ENCODE measurements at places on chromosomes 3 and 15. TPM values are rescaled to one million over a fixed set of nuclear protein-coding genes. Genes with fewer than 3 reads are reported as not detected.

DNA sequence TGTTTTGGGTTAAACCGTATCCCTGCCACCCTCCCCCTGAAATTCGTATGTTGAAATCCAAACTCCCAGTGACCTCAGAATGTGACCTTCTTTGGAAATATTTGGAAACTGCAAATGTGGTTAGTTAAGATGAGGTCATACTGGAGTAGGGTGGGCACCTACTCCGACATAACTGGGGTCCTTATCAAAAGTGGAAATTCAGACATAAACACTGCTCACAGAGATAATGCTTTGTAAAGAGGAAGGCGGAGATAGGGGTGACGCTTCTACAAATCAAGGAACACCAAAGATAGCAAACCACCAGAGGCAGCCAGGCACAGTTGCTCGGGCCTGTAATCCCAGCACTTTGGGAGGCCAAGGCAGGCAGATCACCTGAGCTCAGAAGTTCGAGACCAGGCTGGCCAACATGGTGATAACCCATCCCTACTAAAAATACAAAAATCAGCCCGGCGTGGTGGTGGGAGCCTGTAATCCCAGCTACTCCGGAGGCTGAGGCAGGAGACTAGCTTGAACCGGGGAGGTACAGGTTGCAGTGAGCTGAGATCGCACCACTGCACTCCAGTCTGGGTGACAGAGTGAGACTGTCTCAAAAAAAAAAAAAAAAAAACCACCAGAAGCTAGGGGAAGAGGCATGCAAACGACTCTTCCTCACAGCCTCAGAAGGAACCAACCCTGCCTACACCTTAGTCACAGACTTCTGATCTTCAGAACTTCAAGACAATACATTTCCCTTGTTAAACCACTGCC, 51.1 kb upstream of the CHD2 start:
- no peak for DNase-seq

GRCh38 chr3:128875556-128876120, 3.8 kb upstream of the ACAD9 start:
- peak; percentile 26 for DNase-seq

DNA sequence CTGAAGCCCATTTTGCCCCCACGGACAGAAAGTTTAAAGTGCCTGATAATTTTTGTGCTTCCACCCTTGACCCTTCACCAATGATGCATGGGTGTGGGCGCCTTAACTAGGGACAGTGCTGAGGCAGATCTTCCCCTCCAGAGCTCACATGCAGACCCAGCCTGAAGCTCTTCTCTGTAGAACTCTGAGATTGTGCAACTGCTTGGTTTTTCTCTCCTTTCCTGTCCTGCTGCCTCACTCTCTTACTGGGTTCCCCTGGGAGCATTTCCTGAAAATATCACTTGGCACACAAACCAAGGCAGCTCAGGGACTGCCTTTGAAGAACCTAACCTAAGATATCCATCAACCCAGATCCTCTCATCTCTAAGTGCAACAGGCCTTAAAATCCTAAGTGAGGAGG, 220.3 kb upstream of the STT3B start:
- no peak for DNase-seq

GRCh38 chr15:78982736-78983135, 37.9 kb upstream of the CTSH start:
- DNase-seq = no peak

- DNase-seq = peak; percentile 77
Observed at GRCh38 chr15:41989573-41990242, 17.4 kb upstream of the EHD4 start.

DNA sequence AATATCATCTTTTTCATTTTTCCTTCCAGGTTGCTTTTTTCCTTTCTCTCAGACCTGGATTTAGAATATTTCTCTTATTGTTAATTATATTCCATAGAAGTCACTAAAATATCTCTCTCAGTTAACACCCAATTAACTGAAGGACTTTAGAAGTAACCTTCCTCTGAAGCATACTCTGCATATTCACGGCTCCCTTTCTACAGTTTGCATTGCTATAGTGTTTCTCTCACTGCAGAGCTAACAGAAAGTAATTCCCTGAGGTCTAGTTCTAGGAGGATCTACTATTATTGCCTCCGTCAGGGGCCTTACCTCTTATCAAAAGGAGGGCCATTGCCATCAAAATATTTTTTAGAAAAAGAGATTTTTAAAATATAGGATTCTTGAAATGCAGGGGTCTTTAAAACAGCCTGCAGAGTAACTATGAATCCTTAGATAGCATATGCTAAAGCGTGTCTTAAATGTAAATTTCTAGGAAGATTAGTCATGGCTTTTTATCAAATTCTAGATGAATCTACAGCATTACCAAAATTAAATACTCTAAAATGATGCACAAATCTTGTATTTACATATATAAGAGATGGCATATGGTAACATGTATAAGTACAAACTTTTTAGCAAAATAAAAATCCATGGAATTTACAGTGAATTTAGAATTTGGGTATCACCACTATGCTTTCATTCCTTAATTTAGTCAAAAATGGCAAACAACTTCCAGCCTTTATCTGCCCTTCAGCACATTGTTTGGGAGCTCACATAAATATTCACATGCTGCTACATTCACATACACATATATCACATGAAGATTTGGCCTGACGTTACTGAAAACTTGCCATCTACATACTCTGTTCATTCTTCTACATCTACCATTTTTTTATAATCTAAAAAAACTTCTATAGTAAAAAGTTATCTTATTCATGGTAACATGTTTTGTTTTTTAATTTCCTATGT, 696.8 kb downstream of the OTOL1 start:
- no peak for DNase-seq

- no peak for DNase-seq
Observed at GRCh38 chr3:194766845-194767244, 81.2 kb downstream of the FAM43A start.

The ARL14 gene
- not detected for polyA plus RNA-seq

The LEKR1 gene
- 0.07 TPM for polyA plus RNA-seq

The RASA2 gene
- polyA plus RNA-seq = 3.0 TPM

The PSTPIP1 gene
- polyA plus RNA-seq = not detected

The SLC7A14 gene
- 0.57 TPM for polyA plus RNA-seq

The MUC20 gene
- 0.18 TPM for polyA plus RNA-seq

The ADAMTSL3 gene
- not detected for polyA plus RNA-seq

The LRRC2 gene
- 0.08 TPM for polyA plus RNA-seq
